ENCODE measurements at places on chromosomes 5 and 9.
A peak's percentile ranks its signal among the peaks of the same experiment; 100 is the strongest.

DNA sequence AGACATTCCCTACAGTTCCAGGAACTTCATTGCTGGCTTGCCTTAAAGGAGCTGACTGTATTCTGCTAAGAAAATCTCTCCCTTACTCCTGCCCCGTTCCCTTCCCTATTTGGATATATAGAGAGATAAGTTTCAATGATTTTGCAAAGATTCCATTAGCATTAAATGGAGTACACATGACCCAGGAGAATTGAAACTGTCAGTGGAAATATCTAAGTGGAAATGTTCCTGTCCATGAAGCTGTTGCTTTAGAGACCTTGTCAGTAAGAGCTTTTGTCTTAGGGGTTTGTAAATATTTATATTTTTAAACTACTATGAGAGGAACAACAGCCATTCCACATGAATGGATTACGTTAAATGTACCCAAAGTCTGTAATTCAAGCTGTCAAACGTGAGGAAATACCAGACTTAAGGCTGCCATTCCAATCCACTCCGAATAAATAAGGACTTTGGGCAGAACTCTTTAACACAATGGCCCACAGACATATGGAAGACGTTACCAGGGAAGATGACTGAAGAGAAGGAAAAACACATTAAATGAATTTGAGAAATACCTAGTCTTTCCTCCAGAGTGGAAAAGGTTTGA lies 387.1 kb upstream of the PAPPA start:
- DNase-seq = no peak

- no peak for DNase-seq
Observed at GRCh38 chr9:37953775-37954437, 50.0 kb upstream of the SLC25A51 start.

GRCh38 chr5:130109152-130109551 lies 204.9 kb downstream of the CHSY3 start:
- DNase-seq = no peak

DNA sequence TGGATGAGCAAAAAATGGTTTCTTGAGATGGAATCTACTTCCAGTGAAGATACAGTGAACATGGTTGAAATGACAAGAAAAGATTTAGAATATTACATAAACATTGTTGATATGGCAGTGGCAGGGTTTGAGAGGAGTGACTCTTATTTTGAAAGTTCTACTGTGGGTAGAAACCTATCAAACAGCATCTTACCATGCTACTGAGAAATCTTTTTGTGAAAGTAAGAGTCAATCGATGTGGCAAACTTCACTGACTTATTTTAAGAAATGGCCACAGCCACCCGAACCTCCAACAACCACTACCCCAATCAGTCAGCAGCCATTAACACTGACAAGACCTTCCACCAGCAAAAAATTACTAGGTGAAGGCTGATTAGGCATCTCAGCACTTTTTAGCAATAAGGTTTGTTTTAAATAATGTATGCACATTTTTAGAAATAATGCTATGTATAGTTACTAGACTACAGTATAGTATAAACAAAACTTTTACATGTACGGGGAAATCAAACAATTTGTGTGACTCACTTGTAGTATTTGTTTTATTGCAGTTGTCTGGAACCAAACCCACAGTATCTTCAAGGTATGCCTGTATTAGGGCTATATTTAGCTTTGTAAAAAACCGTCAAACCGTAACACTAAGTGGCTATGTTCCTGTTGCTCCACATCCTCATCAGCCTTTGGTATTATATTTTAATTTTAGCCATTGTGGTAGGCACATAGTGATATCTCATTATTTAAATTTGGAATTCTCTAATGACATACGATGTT lies 30.6 kb upstream of the ADAMTS6 start:
- DNase-seq = no peak

- peak; percentile 56 for DNase-seq
Observed at GRCh38 chr9:2016408-2017330, 1.5 kb downstream of the SMARCA2 start.

- DNase-seq = no peak
Observed at GRCh38 chr5:168128111-168128510, 163.3 kb upstream of the WWC1 start.

DNA sequence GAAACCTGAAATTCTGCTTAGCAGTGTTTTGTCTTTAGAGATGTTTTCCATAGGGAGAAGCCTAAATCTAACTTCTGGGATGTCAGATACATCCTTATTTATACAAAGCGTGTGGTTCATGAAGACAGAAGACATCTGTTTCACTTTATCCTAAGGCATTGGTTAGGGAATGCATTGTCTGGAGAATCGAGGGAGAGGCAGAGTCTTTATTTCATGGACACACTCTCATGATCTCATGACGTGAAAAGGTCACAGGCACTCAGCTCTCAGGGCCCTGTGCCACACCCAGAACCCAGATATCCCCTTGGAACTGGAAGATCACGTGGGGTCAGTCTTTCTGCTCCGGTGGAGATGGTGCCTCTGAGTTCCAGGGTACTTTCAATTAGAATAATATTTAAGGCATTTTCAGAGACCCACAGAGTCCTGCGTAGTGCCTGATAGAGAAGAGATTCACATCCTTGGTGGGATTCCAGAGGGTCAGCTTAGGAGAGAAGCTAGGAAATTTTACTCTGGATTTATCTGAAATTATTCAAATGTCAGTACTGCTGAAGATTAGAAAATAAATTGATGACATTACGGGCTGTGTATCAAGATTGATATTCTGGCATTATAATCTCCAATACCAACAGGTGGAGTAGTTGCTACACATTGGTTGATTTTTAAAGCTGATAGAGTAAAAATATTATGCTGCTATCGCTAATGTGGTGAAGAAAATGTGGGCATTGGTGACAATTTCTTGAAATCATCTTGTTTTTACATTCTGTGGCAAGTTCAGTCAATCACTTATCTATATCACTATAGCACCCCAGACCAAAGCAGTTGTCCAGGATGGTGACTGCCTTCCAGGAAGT lies 378.3 kb downstream of the MTRR start:
- DNase-seq = no peak

DNA sequence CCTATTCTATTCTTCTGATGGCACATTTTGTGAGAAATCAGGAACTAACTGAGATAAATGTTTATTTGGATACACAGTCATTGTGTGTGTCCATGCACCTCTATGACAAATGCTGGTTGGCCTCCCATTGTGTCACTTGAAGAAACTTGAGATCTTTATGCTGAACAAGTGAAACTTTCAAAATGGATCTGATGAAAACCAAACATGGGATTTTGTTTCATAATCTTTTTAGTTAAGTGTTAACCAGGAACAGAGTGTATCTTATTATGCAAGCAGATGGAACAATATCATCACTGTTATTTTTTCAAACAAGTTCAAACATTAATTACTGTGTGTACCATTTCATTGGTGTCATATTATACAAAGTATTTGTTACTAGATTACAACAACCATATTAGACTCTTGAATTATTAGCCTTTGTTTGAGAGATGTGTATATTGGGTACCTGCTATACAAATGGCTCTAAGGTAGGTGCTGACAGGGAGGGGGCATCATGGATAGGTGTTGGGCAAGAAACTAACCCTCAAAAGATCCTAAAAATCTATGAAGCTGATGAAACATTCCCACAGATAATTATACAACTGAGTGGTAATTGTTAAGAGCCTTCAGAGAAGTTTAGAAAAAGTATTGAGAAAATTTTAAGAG lies 159.8 kb downstream of the PALM2AKAP2 start:
- no peak for DNase-seq

- DNase-seq = no peak
Observed at GRCh38 chr5:53257806-53258373, 148.3 kb upstream of the MOCS2 start.

DNA sequence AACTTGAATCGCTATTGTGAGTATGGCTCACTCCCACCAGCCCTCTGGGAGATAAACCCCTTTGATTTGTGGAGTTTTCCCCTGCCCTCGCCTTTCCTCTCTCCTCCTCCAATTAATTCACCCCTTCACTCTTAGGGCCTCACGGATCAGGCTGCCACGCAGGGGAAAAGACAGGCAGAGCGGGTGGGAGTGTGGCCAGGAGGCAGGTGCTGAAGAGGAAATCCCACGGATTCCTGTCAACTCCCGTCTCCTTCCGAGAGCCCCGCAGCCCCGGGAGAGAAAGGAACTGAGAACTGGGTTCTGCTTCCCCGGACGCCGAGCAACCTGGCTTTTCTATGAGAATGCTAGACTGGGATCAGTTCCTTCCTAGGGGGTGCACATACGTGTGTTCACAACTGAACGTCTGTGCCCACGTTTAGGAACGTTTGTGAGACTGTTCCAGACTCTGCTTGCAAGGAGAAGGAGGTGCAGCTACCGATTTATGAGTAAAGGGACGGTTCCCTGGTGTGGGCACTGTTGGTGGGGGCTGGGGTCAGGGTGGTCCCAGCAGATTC lies 314.5 kb upstream of the TLE4 start:
- peak; percentile 63 for DNase-seq

- DNase-seq = no peak
Observed at GRCh38 chr5:76765249-76765648, 49.3 kb downstream of the F2R start.

DNA sequence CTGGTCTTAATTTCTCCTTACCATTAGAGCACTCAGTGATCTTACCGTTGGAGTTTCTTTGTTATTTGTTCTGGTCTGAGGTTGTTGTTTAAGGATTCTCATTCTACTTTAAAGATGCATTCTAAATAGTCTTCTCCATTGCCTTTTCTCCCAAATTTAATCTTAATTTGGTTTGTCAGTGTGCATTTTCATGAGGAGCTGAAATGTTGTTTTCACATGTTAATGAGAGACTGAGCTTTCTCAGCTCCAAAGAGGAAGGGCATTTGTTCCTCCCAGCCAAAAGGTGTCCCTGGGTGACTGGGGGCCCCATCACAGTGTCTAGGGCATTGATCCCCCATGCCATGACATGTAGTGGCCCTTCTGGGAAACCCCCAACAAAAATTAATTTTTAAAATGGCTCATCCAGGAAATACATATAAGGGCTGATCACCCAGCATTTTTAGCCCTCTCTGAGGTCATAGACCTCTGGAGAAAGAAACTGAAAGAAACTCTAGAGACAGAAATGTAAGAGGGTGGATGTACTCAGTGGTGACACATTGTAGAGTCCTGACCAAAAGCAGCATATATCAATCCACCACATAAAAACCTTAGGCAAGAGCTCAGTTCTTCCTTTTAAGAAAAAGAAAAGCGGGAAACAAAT lies 240.4 kb upstream of the RAI14 start:
- no peak for DNase-seq

DNA sequence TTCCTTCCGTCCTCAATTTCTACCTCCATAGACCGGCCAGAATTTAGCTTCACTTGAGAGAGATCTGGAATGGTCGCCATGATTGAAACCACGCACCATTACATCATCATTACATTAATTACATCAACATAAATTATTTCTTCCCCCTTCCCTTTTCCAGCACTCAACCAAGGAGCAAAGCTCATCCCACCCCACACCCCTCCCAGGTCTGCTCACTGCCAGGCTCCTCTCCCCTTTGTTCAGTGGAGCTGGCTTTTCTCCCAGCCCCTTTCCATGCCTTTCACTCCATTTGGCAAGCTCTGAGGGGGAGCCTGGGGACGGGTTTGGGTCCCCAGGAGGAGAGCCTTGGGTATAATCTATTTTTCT lies 8.4 kb downstream of the RACK1 start:
- DNase-seq = no peak

GRCh38 chr5:160133918-160134304 lies 14.7 kb upstream of the PWWP2A start:
- DNase-seq = no peak

DNA sequence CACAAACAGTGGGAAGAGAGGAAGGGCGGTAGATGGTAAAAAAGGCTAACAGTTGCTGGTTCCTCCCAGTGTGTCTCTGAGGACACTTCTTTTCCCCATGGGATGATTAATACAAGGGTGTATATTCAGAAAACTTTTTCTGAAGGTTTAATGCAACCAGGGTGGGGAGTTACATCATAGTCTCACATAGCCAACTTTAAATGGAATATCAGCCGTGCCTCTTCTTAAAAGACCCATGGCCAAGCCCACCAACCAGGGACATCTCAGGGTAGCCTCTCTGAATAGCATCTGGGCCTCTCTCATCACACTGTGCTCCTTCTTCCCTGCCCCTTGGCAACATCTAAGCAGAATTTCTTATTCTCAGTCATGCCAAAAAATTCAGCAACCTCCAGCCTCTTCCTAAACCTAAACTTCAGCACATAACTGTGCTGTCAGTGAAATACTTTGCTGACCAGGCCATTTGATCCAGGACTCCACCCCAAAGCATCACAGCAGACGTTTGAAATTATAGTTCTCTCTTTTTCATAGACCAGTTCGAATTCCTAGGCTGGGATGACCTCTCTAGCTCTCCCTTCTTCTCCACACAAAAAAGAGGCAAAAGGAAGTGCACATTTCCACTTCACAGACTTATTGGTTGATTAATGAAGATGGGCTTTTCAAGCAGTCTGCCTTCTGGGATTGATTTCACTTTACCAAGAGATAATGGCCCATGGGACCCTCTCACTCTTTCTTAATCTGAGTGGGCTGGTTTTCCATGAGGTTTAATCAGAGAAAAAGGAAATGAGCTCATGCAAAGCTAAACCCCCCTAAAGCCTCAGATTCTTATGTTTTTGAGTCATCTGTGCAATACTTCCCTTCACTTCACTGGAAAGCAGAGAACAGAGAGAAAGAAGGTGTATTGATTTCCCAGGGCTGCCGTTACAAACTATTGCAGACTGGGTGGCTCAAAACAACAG lies 85.1 kb upstream of the RAI14 start:
- DNase-seq = no peak

DNA sequence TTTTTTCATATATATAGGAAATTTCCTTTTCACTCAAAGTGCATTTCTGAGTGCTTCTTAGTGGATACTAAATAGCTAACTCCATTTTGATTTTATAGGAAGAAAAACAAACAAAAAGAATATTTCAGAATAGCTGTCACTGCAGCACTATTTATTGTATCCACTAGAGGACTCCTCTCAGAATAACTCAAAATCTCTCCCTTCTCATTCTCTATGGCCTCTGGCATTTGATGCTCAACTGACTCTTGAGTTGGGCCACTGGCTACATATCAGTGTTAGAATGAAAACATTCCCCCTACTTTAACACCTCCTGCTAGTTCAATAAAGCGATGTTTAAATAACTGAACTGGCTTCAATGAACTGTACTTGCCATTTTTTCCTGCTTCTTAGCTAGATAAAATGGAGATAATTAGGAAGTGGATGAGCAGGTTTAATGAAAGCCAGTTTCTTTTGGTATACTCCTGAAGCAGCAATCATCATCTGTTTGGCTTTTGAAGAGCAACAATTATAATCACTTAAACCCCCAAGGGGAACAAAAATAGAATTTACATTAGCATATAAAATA lies 16.6 kb upstream of the ELAVL2 start:
- no peak for DNase-seq

GRCh38 chr9:97596906-97597305 lies 36.3 kb downstream of the TSTD2 start:
- DNase-seq = no peak

DNA sequence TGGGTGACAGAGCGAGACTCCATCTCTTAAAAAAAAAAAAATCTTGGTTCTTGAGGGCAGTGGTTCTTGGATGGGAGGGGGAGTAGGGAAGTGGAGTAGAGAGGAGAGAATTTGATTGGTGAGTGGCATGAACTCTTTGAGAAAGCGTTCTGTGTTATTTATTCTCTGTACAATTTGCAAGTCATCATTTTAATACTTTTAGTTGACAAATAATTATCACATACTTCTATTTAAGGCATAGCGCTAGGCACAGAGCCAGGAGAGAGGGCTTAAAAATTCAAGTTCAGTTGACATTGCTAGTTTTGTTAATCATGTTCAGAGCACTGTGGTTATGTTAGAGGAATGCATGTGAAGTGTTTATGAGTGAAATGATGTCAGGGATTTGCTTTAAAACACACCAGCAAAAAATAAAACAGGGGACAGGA lies 24.6 kb downstream of the HSDL2 start:
- DNase-seq = no peak
